ENCODE measurements at places on chromosomes 7 and 10.

DNA sequence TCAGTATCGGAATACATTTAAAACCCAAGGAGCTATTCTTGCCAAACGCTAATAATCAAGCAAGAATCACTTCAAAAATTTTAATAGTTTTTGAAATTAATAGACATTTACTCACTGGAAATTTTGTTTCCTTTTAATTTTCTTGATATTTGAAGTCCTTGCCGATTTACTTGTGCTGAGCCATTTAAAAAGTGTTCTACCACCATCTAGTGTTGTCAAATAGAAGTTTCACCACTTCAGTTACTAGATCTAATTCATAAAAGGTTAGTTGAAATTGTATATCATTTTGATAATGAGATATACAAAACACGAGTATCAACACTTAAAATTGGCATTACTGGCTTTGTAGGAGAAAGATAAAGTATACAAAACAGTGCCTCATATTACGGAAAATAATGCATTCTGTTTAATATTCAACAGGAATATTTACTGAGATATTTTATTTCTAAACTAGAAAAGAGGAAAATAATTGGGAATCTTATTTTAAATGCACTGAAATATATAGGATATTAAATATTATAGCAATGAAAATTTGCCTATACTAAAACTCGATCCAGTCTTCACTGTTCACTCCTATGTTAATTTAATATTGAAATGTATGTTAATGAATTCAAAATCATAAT lies 664.8 kb upstream of the SEMA3D start:
- DNase-seq = no peak

DNA sequence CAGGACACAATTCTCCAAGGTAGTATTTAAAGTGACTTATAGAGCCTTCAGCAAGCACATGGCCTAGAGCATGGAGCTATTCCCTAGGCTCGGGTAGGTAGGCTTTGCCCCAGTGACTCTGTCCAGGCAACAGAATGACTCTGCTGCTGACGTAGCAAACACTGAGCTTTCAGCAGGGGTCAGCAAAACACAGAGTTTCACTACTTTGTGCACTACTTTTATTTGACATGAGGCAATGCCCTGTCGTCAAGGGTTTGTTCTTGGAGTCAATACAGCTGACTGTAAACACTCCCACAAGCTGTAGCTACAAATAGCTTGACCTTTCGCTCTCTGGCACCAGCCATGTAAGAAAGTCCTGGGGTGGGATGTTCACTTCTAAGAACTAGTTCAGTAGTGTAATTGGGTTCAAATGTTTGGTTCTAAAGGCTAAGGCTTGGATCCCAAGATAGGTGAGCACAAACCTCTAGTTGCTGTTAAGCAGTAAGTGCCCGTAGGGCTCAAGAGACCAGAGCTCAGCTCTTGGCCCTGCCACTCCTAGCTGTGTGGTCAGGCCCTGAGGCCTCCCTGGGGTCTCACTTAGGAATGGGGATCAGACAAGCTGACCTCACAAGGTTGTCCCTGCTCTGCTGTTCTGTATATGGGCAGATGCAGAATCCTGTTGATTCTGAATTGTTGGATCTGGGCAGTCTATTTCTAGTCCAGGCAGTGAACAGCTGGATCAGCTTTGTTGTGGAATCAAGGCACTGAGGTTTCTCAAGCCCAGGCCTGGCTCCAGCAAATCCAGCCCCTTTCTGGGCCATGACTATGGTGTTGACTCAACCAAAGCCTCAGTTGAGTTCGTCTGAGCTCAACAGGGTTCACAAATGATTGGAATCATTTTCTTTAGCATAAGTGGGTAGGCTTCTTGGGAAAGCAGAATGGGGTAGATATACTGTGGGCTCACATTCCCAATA lies 10.7 kb downstream of the NODAL start:
- DNase-seq = no peak

- DNase-seq = no peak
These were observed 123.9 kb upstream of the FZD1 start for GRCh38 chr7:91140286-91140685.

DNA sequence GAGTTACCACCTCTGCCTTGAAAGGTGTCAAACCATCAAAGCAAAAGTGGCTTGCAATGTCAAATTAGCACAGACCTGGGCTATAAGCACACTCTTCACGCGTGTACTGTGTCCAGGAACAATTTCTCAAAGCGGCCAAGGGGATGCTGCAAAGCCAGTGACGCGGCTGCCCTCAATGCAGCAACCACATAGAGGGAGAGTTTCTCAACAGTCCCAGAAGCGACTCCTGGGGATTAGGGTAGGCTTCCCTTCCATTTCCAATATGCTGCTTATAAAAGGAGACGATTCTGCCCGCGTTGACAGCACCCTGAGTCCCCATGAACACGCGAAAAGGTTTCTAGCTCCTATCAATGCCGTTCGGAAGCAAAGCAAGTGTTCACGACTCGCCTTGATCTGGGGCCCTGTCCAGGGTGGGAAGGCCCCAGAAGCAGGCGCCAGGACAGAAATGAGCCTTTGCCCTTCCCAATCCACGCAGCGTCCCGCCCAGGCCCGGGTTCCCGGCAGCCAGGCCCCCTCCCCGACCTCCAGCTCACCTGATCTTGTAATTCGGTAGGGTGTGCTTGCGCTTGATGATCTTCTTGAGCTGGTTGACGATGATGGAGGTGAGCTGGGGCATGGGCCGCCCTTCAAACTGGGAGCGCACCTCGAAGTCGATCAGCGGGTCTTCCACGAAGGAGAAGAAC lies 1.3 kb downstream of the PDZD8 start:
- DNase-seq = no peak

DNA sequence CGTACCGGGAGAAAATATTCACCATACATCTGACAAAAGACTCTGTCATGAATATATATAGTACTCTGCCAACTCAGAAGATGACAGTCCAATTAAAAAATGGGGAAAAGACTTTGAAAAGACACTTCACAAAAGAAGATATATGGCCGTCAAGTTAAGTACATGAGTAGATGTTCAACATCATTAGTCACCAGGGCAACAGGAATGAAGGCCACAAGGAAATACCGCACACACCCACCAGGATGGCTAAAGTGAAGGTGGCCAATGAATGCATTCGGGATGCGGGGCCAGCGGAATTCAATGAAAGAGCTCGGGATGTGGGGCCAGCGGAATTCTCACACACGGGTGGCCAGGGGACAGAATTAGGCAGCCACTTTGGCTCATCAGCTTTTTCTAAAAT lies 42.2 kb downstream of the MAD1L1 start:
- no peak for DNase-seq

- peak; percentile 62 for DNase-seq
These were observed 24.1 kb downstream of the PRF1 start for GRCh38 chr10:70578371-70578947.

GRCh38 chr7:97078023-97078969 lies 39.2 kb upstream of the SDHAF3 start:
- DNase-seq = no peak

GRCh38 chr7:91185771-91186170 lies 78.5 kb upstream of the FZD1 start:
- no peak for DNase-seq

GRCh38 chr10:109880886-109881768 lies 42.2 kb downstream of the XPNPEP1 start:
- no peak for DNase-seq

DNA sequence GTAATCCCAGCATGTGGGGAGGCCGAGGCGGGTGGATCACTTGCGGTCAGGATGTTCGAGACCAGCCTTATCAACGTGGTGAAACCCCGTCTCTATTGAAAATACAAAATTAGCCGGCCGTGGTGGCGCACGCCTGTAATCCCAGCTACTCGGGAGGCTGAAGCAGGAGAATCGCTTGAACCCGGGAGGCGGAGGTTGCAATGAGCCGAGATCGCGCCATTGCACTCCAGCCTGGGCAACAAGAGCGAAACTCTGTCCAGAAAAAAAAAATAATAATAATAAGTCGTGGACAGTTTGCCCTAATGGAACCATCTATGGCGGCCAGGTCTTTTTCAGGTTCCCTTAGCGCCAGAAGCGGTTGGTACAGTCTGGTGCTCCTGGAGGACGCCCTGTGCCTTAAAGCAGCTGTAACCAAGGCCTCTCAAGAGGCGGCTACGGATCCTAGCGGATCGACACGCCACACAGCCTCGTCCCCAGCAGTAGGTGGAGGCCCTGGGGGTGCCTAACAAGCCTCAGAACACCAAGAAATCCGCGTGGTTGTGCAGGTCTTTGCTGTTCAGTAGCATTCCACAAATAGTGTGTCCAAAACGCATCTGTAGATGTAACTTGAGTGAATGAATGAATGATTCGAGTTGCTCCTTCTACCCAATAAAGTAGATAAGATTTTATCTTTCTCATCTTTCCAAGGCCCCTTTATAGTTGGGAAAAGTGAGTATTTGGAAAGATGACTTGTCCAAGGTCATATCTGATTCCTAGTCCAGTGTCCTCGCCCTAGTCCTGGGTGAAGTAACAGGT lies 982 bp downstream of the PGAM1 start:
- no peak for DNase-seq

- no peak for DNase-seq
These were observed 873.9 kb downstream of the GRID1 start for GRCh38 chr10:85492684-85493083.

DNA sequence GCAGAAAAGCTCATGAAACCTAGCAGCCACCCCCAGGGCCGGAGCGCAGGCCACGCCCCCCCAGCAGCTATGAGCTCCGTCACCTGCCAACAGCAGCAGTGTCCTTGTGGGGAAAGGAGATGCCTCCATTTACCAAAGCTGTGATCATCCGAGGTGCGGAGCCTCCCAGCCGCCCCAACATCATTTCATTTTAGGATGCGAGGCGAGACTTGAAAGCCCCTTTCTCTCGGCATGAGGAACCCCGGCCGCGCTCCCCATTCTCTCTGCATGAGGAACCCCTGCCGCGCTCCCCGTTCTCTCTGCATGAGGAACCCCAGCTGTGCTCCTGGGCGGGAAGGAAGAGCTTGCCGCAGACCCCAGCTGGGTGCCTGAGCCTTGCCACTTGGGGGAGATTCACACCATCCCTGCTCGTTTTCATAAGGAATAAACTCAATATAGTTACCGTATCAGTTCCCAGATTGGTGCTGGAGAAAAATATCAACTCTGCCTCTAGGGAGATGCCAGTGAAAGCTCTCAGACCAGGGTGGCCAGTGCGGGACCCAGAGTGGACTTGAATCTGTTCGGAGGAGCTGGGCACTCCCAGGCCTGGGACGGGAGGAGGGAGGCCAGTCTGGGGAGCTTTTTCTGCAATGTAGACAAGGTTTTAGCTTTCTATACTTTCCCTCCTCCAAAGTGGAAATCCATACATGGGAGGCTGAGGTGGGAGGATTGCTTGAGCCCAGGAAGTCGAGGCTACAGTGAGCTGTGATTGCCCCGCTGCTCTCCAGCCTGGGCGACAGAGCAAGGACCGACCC lies 35.0 kb downstream of the JAKMIP3 start:
- DNase-seq = no peak

GRCh38 chr10:49831352-49832035 lies 69.4 kb upstream of the OGDHL start:
- DNase-seq = no peak

- DNase-seq = no peak
These were observed 108.7 kb upstream of the PPP2R2D start for GRCh38 chr10:131792011-131792651.

- DNase-seq = no peak
These were observed 16.2 kb downstream of the TSPAN14 start for GRCh38 chr10:80470266-80470665.

DNA sequence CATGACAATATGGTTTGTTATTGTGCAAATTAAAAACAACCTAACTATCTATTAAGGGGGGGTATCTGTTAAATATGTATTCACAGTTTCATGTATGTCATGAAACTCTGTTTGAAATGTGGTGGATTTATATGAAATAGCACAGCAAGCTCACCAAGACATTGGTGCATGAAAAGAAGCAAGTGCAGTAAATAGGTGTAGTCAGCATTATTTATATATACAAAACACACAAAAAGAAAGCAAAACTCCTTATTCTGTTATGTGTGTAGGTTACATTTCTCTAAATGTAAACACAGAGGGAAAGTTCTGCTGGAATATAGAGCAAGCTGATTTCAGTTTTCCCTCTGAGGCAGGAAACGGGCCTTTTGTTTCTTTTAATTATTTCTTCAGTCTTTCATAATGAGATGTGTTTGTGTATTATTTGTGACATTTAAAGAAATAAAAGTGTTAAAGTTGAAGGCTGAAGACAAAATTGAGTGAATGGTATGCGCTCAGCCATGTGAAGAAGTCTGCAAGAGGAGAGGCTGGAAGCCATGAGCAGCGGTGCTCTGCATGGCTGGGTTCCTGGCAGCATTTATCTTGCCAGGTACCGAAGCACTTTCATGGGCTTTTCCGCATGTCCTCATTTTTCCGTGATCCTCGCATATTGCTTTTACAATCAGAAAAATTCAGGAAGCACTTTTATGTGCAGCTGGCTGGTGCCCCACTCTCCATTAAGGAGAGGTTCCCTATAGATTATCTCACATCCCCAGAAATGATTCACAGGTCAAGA lies 38.5 kb downstream of the GRID1 start:
- DNase-seq = no peak

DNA sequence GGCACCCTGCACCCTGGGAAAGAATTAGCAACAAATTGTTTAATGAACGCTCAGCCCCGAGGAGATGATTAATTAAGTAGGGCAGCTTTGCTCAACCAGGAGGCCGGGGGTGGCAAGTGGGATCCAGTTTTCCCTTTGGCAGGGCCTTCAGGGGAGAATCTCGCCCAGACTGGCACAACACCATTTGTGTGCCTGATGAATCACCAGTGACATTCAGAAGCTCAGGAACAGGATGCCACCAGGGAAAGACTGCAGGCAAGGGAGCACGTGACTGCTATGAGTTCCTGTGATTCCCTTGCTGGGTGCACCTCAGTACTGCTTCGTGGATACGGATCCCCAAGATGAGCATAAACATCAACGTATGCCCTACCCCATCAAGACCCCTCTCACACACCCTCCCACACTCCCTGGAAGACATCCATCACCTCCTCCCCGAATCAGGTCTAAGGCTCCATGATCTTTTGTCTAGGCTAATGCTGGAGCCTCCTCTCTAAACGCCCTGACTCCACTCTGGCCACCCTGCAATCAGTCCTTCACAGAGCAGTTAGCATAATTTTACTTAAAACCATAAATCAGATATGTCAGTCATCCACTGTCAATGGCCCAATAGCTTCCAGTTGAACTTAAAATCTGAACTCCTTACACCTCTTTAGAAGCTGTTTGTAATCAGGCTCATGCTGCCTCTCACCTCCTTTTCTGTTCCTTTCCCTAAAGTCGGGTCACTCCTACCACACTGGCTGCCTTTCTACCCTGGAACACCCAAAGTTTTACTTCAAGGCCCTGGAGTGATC lies 109.2 kb upstream of the AGK start:
- no peak for DNase-seq

DNA sequence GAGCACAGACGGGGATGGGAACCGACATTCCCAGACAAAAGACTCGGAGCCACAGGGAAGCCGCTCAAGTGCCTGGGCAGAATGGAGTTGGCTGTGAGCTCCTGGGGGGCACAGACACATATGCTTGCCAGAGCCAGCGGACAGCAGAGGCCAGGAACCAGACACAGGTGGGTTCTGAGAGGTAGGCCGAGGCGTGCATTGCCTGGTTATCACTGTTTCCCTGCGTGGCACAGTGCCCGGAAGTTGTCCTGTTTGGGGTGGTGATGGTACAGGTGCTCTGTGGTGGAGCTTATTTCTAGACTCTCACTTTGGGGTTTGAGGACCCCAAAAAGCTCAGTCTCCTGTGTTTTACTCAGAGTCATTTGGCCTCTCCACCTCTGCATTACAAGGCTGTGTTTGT lies 2.5 kb downstream of the PALD1 start:
- DNase-seq = no peak

All from activated T-cell treated with anti-CD3 and anti-CD28 coated beads for 24 hours (primary cell).